ENCODE measurements at places on chromosomes 4 and X.

DNA sequence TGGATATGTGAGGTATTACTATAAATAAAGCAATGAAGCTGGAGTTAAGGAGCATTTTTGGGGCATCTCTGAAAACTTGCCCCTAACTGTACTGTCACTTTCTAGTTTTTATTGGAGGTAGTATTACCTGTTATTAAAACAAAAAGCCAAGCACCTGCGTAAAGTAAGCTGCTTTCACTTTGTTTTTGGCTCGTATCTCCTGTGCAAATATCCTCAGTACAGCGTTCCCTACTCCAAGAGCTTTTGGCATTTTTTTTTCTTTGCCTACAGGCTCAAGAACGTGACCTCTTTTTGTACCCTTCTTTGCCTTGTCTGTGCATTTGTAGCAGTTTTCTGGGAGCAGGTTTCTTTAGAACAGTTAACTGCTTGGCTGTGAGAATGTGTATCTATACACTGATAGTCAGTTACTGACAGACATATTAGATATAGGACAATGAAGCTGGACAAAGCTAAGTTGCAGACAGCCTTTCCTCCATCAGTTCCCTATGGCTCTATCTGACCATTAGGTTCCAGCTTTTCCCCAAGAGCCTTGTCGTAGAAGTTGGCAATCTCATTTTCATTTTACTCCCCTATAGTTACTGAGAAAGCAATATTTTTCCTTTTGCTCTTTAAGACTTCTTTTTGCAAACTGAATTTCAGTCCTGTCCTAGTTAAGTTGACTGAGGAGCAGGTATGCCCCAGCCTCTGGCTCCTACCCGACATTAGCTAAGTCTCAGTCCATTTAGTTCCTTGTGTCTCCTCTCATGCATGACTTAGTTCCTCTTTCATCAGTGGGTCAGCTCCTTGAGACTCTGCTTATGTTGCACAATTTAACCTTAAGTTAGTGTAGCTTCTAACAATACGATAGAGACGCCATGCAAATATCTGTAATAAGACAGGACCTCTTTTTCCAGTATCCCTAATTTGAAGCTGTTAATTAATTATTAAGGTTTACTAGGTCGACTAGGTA is 71.5 kb upstream of the HPRT1 start:
- DNase-seq, result no peak

DNA sequence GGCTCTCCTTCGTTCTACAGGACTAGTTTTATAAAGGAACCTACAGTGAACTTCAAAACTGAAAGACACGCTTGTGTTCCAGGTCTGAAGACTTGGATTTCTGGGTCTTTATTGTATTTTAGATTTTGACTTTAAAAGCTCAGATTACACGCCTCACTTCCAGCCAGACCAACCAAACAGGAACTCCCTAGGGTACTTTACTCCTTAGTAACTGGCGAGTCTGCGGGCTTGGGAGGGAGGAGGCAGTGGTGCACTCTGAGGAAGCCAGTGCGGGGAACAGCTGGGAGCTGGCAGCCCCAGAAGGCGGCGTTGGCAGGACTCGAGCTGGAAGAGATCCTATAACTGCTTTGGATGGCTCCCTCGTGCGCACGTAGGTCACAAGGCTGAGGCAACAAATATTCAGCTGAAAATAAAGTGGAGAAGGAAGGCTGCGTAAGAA is 391 bp upstream of the PHKA1 start:
- peak; percentile 12 for DNase-seq

DNA sequence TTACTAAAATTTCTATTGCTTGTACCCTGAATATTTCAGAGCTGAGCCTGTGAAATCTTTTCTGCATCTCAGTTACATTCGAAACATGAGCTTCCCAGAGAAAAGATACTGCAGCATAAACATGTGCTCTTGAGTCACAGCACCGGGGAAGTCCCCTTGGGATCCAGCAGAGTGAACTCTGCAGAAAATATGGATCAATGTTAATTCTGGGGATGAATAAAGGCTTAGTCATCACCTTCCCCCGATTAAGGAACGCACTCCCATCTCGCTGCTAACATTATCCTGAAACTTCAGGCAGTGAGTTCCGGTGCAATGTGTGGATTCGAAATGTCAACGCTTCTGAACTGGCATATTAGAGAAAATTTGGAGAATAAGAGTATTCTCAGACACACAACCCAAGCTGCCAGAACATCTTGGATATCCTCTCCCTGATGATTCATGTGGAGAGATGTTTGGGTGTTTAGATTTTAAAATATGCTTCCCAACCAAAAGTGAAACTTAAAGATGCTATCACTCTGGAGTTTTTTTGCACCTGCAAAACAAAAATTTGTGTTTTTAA is 90.8 kb downstream of the IRF2 start:
- peak; percentile 91 for DNase-seq

DNA sequence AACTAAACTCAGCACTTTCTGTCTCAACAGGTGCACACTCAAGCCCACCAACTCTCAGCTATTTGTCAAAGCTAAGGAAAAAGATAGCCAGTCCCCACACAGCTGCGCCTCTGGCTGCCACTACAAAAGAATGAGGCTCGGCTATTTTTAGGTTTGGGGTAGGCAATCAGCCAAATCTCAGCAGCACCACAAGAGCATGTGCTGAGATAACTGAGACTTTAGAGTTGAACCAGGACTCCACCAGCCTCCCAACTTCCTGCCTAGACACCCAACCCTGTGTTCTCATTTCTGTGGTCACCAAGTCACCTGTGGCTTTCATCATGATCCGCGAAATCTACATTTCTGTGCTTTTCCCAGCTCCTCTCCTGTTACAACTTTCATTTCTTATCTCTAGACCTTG is 28.0 kb downstream of the DMD start:
- DNase-seq, result no peak

GRCh38 chr4:141301216-141301615 is 80.5 kb downstream of the ZNF330 start:
- no peak for DNase-seq

GRCh38 chr4:5012244-5012898 is 6.9 kb downstream of the CYTL1 start:
- DNase-seq, result no peak

DNA sequence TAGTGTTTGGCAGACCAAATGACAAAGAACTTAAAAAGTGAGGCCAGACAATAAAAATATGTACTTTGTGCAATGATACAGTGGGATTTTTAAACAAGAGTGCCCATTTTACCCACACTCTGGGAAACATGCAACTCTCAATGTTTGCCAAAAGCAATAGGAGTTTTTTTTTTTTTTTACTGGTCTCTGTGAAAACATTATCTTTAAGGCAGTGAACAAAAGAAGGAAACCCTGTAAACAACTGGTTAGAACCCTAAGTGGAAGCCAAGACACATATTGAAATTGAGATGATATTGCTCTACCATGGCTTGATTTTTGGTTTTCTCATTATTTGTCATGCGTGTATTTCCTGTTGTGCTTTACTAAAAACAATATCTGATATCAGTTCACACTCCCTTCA is 67.2 kb upstream of the PPP3CA start:
- DNase-seq, result no peak

GRCh38 chrX:150790021-150790420 is 96.8 kb downstream of the MTMR1 start:
- no peak for DNase-seq

- DNase-seq, result no peak
Observed at GRCh38 chr4:109511414-109511813, 48.6 kb upstream of the MCUB start.

DNA sequence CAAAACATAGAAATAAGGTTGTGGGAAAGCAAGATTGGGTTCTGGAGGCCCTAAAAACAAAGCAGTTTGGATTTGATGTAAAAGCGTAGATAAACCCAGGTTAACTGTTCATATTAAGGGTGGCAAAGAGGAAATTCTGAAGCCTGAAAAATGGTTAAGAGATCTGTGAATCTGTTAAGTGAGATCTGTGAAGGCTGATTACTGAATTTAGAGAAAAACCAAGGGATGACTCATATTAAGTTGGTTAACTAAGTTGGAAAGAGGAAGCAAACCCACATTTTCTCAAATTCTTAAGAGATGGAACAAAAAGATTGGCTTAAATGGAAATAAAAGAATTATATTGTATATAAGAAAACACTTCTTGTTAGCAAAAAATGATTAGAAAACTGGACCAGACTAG is 22.8 kb downstream of the GPAT3 start:
- DNase-seq, result no peak

GRCh38 chrX:85994797-85995196 is 52.6 kb downstream of the CHM start:
- no peak for DNase-seq

- DNase-seq, result no peak
Observed at GRCh38 chrX:123450222-123450621, 266.1 kb downstream of the GRIA3 start.

- DNase-seq, result no peak
Observed at GRCh38 chr4:81421346-81422218, 50.1 kb downstream of the RASGEF1B start.

DNA sequence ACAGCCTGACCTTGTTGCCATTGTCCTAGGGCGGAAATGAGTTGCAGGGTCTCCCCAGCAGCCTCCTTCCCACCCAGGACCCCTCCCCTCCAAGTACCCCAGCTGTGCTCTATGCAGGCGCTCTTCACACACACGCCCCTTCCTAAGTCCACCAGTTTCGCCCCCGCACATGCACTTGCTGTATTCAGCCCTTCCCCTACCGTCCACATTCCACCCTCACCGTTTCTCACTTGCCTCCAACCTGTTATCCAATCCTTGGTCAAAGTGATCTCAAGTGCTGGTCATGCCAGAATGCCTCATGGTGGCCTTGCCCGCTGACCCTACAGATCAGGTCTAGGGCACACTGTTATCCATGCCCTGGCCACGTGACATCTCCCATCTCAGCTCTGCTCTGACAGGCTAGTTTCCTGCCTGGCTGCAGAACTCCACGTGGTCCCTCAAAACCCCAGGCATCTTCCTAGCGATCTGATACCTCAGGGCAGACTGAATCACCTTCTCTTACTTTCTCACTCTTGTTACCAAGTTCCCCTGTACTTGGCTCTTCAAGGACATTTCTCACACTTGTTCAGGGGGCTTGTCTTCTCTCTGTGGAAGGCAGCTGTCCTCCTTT is 39.7 kb downstream of the NSG1 start:
- no peak for DNase-seq

GRCh38 chrX:71128915-71129765 is 10.7 kb downstream of the MED12 start:
- DNase-seq, result peak; percentile 6

DNA sequence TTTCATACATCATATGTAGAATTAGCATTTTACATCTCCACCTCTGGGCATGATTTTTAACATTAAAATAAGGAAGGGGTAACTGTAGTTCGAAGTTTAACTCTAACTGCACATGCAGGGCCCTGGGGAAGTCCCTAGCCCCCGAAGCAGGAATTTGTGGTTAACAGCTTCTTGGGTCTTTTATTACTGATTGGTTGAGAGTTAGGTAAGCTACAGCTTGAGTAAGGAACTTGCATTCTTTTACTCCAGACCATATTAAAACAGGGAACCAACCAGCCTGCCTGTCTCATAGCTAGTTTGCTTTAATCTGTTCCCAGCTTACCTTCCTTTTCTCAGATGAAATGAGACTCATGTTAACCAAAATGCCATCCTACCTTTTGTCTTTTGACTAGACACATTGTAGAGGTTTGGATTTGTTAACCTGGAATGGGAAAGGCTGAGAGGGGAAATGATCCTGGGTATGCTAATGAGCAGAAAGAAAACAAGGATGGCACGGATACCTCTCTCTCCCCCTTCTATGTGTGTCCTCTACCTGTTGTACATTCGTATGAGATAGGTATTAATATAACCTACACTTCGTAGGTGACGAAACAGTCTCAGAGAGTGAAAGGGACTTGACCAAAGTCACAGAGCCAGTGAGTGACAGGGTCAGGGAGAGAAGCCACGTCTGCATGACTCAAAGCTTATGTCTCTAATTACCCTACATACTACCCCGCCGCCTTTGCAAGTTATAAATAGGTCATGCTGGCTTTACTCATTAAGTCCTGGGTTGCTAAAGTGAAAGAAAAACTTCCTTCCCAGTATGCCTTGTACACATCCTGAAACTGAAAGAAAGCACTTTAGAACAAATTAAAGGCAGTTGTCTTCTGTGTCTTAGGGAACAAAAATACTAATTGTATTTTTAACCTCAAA is 119.5 kb upstream of the AFF2 start:
- DNase-seq, result no peak

DNA sequence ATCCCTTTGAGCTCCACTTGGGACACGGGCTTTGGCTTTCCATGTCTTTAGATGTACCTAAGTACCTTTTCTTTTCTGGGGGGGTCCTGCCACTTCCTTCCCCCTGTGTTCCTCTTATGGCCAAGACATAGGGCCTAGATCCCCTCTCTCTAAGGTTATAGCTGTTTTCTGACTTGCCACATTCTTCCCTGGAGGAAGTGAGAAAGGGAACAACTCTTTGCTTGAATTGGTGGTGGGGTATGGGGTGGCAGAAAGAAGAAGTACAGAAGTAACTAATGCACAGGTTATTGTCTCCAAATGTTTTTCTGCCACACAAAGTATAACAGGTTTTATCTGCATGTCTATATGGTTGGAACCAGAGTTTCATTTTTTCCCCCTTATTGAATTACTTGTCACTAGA is 29.7 kb upstream of the DIPK2B start:
- no peak for DNase-seq

DNA sequence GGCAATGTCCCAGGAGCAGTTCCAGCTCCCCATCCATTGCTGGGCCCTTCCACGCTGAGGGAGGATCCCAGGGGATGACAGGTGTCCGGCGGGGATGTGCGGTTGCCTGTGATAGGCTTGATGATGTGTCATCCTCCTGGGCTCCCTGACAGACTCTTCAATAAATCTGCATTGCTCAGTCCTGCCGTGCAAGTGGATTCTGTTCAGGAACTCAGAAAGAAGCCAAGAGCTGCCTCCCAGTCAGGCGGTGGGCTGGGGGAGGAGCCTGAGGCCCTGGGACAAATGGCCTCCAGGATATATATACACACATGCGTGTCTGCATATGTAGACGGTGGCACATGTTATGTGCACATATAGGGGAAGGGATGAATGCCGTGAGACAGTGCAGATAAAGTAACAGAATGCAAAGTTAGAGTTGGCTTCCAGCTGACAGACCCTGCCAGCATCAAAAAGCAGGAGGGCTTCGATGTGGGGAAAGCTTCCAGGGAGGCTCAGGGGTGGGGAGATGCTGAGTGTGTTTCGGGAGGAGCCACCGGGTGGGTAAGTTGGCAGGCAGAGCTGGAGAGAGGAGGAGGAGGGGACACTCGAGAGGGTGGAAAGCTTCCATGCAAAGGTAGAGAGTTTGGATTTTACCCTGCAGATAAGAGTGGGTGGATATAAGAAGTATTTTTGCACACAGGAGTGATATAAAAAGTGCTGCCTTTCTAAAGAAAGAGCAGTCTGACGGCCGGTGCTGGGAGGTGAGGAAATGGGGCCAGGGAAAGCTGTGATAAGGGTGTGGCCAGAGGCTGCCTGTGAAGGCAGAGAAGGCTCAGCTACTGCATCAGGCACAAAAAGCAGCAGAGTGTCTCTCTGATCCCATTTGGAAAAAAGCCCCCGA is 28.5 kb upstream of the CRMP1 start:
- no peak for DNase-seq

GRCh38 chr4:188005561-188005960 is 10.0 kb downstream of the ZFP42 start:
- DNase-seq, result no peak

DNA sequence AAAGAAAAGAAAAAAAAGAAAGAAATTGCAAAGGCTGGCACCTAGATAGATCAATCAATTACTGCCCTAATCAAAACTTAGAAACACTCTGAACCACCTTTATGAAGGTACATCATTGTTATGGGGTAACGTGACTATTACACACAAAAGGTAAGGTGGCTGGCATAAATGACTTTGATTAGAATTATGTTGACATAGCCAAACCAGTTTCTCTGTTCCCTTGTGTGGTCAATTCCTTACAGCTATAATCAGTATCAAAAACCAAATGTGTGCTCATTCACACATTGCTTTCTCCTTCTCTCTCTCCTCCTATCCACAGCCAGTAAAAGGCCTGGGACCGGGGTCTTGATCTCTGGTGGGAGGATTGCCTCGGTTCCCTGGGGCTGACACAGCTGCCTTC is 48.7 kb downstream of the RHOH start:
- DNase-seq, result no peak
